ENCODE measurements at places on chromosomes 13 and 19.

DNA sequence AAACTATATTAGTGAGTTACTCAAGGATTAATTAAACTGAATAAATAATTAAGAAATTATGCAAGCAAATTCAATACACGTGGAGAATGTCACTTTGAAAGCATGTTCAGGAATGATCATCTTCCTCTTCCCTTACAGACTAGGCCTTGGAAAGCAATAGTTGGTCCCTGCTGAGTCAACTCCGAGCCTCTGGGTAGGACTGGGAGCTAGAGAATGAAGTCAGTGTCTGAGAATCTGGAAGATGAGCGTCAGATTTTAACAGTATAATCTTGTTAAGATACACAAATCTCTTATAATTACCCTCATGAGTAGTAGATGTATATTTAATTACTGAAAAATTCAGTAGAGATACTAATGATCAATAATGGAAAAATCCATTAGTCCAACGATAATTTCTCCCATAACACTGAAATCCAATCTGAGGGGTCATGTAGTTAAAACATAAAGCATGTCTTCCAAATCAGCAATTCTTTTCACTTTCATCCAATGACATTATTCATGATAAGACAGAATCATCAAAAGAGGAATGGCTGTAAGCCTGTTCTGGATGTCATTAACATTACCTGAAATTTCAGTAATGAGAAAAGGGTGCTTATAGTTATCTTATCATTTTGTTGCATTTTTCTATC is 423.0 kb downstream of the DCT start:
- peak; percentile 68 for DNase-seq

GRCh38 chr13:51811046-51811445 is 7.1 kb upstream of the DHRS12 start:
- DNase-seq: no peak

DNA sequence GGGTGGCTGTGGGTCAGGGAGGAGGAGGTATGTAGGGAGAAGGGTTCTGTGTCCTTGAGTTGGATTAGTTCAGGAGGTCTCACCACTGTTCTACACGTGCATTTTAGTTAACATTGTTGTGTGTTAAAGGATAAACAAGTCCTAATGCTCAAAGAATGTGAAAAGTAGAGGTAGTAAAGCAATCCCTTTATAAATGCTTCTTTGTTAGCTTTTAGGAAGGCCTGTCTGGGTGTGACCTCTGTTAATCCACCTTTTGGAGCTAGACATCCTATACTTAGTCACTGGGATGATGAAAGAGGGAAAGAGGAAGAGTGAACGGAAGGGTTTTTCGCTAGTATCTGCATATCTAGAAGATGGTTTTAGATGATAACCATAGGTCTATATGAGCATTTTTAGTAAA is 42.2 kb upstream of the FLT1 start:
- no peak for DNase-seq

GRCh38 chr13:64078025-64078424 is 2662.4 kb upstream of the PCDH20 start:
- no peak for DNase-seq

- peak; percentile 42 for DNase-seq
These were observed 74.7 kb downstream of the GADD45B start for GRCh38 chr19:2550431-2551171.

DNA sequence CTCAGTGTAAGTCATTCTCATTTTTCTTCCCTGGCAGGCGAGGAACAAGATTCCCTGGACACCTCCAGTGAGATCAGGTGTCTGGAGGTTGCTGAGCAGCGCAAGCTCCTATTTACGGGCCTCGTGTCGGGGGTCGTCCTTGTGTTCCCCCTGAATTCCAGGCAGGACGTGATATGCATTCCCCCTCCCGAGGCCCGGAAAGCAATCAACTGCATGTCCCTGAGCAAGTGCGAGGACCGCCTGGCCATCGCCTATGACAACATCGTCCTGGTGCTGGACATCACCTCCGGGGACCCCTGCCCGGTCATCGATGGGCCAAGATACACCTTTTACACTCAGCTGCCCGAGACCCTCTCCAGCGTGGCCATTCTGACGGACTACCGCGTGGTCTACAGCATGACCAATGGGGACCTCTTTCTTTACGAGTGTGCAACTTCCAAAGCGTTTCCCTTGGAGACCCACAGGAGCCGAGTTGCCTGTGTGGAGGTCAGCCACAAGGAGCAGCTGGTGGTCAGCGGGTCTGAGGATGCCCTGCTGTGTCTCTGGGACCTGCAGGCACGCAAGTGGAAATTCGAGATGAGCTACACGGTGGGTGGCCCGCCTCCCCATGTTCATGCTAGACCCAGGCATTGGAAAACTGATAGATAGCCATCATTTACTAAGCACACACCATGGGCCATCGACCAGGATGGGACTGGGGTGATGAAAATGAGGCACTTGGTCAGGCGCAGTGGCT is 21.5 kb upstream of the SIN3B start:
- no peak for DNase-seq

GRCh38 chr19:19657397-19657783 is 6.1 kb downstream of the ATP13A1 start:
- DNase-seq: no peak

GRCh38 chr19:16370641-16371391 is 46.2 kb downstream of the KLF2 start:
- DNase-seq: no peak

DNA sequence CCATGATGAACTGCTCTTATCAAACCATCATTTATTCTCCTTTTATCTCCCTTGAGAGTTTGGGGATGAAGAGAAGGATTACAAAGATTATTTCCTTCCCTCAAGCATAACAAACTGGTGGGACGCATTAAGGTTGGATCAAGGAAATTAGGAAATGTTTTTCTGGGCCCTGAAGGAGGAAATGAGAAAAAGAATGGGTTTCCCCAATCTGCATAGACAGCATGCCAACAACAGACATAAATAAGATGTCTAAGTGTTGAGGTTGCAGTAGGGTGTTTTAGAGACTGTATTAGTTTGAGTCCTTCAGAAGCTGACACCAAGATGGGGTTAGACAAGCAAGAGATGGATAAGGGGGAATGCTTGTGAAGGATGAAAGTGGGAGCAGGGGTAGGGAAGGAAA is 7.3 kb downstream of the EPSTI1 start:
- no peak for DNase-seq

DNA sequence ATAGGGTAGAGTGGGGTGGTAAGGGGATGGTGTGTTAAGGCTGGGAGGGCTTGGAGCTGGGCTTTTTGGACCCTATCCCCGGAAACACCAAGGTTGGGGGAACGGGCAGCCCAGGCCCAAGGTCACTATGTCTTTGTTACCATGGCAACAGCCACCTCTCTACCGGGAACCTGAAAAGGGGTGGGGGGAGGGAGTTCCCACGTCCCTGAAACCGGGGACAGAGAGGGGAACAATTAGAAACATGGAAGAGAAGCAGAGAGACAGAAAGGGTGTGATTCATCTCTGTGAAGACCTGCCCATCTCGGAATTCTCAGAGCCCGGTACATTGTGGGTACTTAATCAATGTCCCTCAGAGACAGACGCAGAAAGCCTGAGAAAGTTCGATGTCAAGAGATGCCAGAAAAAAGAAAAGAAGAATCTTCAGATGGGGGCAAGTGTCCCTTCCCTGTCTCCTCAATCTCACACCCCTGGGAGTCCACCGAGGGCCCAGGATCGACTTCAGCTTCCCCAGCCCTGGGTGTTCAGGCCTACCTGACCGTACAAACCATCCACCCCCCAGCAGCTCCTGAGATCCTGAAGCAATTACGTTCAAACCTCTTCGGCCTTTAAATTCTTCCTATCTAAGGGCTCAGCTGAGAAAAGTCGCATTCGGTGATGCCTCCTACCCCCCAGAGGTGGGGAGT is 6.8 kb upstream of the LRFN1 start:
- DNase-seq: no peak

GRCh38 chr19:3045885-3046697 is 16.2 kb downstream of the TLE5 start:
- DNase-seq: no peak

GRCh38 chr13:110113284-110113764 is 193.6 kb downstream of the COL4A1 start:
- DNase-seq: peak; percentile 91
